ENCODE measurements at places on chromosomes 13 and 19.

DNA sequence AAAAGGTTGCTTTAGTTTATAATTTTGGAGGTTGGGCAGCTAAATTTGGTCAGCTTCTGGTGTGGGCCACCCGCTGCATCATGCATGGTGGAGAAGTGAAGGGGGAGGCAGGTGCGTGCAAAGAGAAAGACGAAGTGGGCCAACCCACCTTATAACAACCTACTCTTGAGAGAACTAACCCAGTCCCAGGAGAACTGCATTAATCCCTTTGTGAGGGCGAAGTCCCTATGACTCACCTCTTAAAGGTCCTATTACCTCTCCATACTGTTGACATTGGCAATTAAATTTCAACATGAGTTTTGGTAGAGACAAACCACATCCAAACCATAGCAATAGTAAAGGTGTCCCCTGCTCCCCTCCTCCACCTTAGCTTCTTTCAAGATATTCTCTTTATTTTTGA, 7.7 kb upstream of the FGF9 start:
- ATAC-seq, result no peak

DNA sequence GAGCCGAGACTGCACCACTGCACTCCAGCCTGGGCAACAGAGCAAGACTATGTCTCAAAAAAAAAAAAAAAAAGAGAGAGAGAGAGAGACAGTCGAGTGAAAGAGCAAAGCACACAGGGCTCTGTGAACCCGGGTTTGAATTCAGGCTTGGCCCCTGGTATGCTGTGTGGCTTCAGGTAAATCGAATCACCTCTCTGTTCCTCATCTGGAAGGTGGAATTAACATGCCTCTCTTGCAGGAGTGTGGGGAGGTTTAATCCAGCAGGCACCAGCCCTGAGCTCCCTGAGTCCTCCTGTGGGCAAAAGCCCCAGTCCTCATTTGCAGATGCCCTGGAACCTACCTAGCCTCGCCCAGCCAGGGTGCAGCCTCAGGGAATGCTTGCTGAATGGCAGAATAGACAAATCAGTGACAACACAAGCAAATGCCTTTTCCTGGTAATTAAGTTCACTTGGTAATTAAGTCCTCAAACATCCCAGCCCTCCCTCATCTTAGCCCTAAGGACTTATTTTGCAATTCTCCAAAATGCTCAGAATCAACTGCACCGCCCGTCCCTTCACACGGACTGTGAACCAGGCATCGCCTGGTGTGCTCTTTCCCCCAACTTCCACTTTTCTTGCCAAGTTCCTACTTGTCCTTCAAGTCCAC, 4.6 kb upstream of the ZNRF4 start:
- no peak for ATAC-seq

- no peak for ATAC-seq
Measured at GRCh38 chr13:99388334-99388923, 81.2 kb upstream of the GPR183 start.

DNA sequence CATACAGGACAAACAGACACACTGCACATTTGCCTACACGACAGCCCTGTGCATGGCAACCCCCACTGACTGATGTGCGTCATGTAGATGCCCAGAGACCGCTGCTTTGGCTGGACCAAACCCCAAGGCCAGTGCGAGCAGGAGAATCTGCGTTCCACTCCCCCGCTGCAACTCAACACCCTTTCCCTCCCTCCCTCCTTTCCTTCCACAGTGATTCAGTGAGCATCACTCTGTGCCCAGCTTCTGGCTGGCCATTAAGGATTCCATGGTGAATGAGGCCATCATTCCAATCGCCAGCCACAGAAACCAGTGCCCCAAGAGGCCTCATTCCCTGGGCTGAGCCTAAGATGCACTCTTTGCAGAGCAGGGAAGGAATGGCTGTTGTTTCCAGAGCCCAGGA, 61.6 kb downstream of the GSX1 start:
- no peak for ATAC-seq

DNA sequence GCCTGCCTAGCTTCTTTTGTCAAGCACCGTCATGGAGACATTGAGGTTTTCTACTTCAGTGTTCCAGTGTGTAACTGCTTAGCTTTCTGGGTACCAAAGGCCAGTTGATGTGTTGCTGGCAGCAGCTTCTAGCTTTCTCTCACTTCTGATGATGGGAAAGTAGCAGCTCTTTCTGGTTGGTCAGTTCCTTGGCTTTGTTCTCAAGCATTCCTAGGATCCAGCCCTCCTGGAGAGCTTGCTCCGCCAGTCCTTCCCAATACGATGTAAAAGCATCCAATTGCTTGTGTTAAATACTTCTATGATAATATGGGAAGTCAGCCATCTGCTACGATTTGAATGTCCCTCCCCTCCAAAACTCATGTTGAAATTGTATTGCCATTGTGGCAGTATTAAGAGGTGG, 182.8 kb downstream of the UGGT2 start:
- no peak for ATAC-seq

DNA sequence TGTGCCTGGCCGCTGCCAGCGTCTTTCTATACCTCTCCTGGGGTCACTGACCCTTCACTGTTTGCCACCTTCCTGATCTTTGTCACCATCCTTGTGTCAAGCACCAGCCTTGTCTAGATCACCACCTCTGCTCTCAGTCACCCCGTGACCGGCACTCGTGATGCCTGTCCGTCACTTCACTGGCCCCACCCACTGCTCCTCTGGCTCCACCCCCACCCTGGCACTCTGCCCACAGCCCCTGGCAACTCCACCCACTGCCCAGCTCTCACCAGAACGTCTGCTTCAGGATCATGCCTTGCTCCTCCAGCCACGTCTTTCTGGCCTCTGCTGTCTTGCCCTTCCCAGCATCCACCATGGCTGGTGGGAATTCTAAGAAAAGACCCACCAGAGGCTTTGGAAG, 24.8 kb upstream of the PLA2G4C start:
- ATAC-seq, result no peak

GRCh38 chr19:29752450-29753025, 37.5 kb upstream of the C19orf12 start:
- no peak for ATAC-seq

DNA sequence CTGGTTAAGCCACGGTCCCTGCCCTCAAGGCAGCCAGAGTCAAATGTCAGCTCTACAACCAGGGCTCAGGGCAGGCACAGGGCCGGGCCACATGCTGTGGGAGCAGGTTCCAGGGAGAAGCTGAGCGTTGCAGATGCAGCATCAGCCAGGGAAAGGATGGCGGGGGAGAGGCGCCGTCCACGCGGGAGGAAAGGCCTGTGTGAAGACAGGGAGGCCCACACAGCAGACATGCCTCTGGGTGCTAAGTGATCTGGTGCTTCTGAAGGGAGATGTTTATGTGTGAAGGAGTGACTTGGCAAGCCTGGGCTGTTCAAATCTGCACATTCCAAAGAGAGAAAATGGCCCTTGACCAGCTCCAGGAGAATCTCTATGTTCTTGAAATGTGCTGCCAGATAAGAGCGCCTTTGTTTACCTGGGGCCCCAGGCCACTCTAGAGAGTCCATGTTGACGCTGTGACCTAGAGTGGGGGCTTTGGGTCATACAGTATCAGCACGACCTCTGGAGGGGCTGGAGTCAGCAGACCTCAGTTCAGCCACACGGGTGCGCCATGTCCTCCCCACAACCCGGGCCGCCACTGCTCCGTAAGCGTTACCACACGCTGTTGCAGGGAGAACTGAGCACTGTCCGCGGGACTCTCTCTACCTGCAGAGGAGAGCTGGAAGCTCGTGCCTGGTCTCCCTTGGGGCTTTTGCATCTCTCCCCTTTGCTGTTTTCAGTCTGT, 15.9 kb upstream of the ATF5 start:
- no peak for ATAC-seq

DNA sequence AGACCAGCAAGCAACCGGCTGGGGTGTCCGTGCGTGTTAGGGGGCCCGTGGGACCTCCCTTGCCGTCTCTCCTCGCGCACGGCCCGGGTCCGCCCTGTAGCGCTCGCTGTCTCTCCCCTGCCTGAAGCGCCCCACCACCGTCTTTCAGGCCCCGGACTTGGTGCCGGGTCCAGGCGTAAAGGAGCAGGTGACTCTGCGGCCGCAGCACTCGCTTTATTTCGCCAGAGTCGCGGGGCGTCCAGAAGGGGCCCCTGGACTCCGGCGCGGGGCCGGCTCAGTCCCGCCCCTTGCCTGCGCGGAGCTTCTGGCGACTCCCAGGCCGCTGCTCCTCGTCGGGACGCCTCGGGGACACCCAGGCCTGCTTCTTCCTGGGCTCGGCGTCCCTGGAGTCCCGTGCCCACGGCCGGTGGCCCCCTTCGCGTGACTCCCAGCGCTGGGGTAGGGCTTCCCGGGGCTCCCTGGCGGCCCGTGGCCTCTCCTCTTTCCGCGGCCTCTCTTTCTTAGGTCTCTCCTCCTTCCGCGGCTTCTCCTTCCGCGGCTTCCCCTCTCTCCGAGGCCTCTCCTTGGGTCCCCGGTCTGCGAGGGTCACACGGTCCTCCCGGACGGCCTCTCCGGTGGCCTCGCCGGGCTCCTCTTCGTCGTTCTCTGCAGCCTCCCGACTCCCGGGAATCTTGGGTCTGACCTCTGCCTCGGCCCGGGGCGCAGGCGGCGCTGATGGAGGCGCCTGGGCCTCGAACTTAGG, 3.1 kb downstream of the AMH start:
- ATAC-seq, result no peak

- ATAC-seq, result no peak
Measured at GRCh38 chr13:114296902-114297301, 15.5 kb downstream of the UPF3A start.

Data from SK-N-SH treated with all-trans-retinoic acid at 6 μM for 48 hours (cell line).